ENCODE measurements at places on chromosomes 13 and 19. TPM values are rescaled to one million over a fixed set of nuclear protein-coding genes. Genes with fewer than 3 reads are reported as not detected.

- no peak for DNase-seq
Measured at GRCh38 chr13:91661692-91662490, 263.5 kb downstream of the GPC5 start.

Gene RCBTB2
- total RNA-seq: 3.5 TPM

DNA sequence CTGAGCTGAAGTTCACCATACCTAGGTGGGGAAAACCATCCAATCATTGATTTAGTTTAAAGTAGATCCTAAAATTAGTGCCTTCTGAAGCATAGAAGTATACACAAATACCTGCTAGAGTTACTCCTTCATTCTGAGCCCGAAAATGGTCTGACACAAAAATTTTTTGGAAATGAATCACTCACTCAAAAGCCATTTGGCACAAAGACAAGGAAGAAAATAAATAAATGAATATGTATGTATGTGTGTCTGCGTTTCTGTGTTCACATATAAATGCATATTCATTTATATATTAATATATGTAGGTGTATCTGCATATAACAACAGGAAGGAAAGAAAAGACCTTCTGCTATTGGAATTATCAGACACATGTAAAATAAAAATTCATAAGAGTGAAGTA, 614.4 kb upstream of the PCDH9 start:
- no peak for DNase-seq

DNA sequence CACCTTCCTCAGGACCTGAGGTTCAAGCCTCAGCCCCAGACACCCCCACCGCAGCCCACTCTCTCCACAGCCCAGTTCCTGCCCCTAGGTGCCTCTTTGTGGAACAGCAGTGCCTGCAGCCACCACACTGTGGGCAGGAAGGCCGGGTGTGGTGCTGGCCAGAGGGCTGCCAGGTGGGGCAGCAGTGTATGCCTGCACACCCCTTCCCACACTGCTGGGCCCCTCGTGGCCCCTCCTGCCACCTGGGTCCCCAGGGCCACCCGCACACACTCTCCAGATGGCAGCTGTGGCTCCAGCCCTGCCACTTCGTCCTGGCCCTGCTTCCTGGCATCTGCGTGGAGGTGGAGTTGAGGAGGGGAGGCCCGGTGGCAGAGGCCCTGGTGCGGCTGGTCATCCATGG, 35.1 kb downstream of the HPN start:
- no peak for DNase-seq

Gene PRRG2
- 2.7 TPM for total RNA-seq

- DNase-seq: no peak
Measured at GRCh38 chr19:38588041-38588440, 29.7 kb downstream of the MAP4K1 start.

- DNase-seq: peak; percentile 68
Measured at GRCh38 chr19:35013041-35013819, 13.1 kb downstream of the GRAMD1A start.

Gene RRAS
- total RNA-seq: 7.5 TPM

Gene ZAR1L
- total RNA-seq: under 0.01 TPM

Gene CYP4F2
- total RNA-seq: 1.3 TPM

GRCh38 chr13:76925115-76925514, 23.2 kb upstream of the ACOD1 start:
- DNase-seq: no peak

- peak; percentile 36 for DNase-seq
Measured at GRCh38 chr13:101757446-101758039, 305.1 kb downstream of the ITGBL1 start.

DNA sequence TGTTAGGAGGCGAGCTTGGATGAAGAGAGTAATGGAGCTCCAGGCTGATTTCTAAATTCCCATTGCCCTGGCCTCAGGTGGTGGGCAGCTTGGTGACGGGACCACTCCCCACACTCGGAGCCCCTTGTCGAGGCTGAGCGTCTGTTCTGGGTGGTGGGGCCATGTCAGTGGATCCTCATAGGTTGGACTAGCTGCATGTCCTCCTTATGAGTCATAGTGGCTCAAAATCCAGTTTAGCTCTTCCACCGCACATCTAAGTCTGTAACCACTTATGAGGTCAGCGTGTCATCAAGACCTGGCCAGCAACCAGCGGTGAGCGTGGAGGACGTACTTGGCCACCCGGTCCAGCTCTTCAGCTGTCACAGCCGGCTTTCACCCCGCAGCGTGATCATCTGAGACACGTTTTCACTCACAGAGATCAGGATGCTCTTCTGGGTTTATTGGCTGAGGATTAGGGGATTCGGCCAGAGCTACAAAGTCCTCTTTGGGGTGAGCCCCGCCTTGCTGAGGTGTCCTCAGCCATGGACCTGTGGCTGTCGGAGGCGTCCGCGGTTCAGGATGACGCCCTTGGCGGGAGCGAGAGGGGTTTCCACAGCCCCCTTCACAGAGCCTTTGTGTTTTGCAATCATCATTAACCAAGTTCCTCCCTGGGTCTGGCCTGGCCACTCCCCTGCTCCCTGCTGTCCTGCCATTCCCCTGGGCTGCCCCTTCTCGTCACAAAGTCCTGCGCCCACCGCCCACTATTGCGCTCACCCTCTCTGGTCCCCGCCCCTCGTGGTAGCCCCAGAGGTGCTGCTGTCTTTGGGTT, 41.9 kb downstream of the ADPRHL1 start:
- DNase-seq: no peak

- DNase-seq: no peak
Measured at GRCh38 chr13:64164435-64164834, 2748.8 kb upstream of the PCDH20 start.

DNA sequence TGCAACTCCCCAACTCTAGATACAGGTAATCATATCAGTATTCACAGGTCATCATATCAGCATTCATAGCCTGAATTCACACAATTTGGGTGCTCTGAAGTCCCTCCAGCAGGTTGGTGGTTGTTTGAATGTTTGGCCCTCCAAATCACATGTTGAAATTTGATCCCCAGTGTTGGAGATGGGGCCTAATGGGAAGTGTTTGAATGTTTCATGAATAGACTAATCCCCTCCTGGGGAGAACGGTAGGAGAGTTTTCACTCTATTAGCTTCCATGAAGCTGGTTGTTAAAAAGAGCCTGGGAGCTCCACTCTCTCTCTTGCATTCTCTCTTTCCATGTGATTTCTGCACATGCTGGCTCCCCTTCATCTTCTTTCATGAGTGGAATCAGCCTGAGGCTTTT, 288.6 kb upstream of the PCDH9 start:
- DNase-seq: no peak

- peak; percentile 95 for DNase-seq
Measured at GRCh38 chr13:104984296-104984818, 1551.1 kb downstream of the EFNB2 start.

- DNase-seq: peak; percentile 90
Measured at GRCh38 chr19:531009-531752, 379 bp upstream of the CDC34 start.

Gene FFAR2
- 0.54 TPM for total RNA-seq

DNA sequence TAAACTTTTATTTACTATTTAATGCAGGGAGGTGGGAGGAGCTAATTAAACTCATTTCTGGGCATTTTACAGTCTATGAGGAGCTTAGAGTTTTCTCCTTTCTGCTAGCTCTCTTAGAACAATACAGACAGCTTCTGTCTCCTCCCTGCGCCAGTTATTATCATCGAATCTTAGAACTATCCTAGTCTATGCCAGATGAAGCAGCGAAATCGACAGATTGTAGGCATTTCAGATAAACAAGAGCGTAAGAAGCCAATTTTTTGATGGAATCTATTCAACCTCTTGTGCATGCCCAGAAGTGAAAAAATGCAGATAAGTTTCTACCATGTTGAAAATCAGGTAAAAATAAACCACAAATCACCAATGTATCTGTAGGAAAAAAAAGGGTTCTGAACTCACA, 297.1 kb downstream of the KLF12 start:
- DNase-seq: no peak

Gene NXNL1
- total RNA-seq: not detected

DNA sequence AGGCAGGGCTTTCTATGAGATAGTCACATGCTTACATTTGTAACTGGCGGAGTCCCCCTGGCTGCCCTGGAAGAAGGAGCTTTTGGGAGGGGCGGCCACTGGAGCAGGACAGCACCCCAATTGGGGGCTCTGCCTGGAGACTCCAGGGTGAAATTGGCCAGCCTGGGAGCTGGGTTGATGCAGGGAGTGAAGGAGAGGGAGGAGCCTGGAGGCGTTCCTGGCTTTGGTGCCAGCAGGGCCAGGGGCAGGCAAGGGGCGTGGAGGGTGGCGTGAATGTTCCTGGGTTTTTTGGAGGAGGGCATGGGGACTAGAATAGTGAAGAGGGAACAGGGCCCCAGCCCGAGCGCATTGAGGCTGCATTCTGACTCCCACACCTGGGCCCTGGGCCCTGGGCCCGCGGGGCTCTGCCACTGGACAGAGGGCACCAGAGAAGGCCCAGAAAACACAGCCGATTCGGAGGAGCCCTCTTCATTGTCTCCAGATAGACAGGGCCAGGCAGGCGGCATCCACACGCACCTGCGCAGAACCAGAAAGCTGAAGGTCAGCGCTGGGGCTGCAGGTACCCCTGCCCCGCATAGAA, 29.5 kb downstream of the COMP start:
- DNase-seq: no peak

Gene PABPC3
- total RNA-seq: 0.54 TPM

DNA sequence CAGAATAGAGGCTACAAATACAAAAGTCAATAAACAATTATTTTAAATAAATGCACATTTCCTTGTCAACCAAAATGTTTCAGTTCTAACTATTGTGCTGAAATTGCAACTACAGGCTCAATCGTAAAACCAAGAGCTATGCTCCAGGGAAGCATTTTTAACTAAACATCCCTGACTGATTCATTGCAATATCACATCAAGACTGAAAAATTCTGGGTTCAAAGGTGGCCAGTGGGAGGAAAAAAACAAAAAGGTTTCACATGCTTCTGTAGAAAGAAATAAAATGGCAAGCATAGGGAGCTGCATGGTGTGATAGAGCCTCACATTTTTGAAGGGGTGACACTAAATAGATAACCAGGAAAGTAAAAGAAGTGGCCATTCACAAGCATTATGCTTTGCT, 862.8 kb downstream of the PCDH9 start:
- no peak for DNase-seq

DNA sequence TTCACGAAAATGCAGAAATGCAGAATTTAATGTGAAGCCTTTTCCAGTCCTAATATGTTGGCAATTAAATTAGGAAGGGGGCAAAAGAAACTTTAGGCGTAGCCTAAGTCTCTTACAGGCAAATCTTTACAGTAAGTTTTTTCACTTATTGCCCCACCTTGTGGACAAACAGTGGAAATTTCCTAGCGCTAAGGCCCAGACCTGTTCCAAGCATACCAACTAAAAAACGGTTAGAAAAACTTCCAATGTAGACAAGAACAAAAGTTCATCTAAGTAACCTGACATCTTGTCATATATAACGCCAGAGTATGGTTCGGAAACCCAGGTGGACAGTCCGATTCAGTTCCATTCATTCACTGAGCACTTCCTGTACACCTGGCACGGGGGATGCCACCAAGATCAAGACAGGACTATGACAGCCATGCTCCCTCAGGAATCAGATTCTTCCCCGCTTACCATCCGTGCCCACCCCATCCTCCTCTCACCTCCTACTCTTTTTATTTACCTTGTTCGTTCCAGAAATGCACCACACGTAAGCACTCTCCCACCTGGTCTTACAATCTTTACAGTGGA, 4.9 kb downstream of the ZAR1L start:
- peak; percentile 50 for DNase-seq

- DNase-seq: no peak
Measured at GRCh38 chr13:31773538-31773937, 34.2 kb downstream of the RXFP2 start.
